ENCODE measurements at places on chromosomes 7 and 10. TPM values are rescaled to one million over a fixed set of nuclear protein-coding genes. Genes with fewer than 3 reads are reported as not detected.

The INSYN2A gene
- total RNA-seq: not detected

The HOXA5 gene
- total RNA-seq: not detected

The RSPH10B2 gene
- not detected for total RNA-seq

The TMEM176B gene
- not detected for total RNA-seq

The GPR85 gene
- total RNA-seq: not detected

The GRM8 gene
- total RNA-seq: not detected

The NOS3 gene
- 11.1 TPM for total RNA-seq

The SPAM1 gene
- total RNA-seq: not detected

The INHBA gene
- not detected for total RNA-seq

The TMEM236 gene
- 0.05 TPM for total RNA-seq

The NCF1 gene
- 0.78 TPM for total RNA-seq

The RPEL1 gene
- not detected for total RNA-seq

The CRYGN gene
- not detected for total RNA-seq

The NXPH1 gene
- total RNA-seq: not detected

The SYT15B gene
- total RNA-seq: 0.12 TPM

The ZNF239 gene
- 2.4 TPM for total RNA-seq

The C10orf143 gene
- 5.4 TPM for total RNA-seq

The FEZF1 gene
- total RNA-seq: not detected

The ITPRID1 gene
- not detected for total RNA-seq

The CARD11 gene
- total RNA-seq: 108 TPM

The MLXIPL gene
- not detected for total RNA-seq

The BMPER gene
- not detected for total RNA-seq

The ZNF804B gene
- total RNA-seq: not detected

Measured in activated CD4-positive, alpha-beta T cell treated with anti-CD3 and anti-CD28 coated beads for 36 hours (primary cell).